ENCODE measurements at places on chromosomes 5 and 9.
A peak's percentile ranks its signal among the peaks of the same experiment; 100 is the strongest.

DNA sequence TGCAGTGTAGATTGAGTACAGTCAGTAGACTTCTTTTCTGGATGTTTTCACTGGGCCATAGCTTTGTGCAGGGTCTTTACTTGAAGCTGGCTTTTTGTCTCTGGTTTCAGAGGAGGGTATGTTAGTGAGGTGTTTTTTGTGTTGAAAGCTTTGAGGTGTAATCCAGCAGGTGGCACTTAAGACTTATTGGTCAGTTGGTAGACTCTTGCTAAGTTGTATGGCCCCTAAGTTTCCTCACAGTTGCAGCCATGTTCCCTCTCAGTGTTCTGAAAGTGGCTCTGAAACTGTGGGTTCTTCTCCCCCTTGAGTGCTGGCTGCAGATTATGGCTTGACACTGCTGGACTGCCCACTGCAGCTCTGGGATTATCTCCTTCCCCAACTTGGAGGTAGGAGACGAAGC lies 55.7 kb upstream of the SLC44A1 start:
- DNase-seq, result peak; percentile 10

DNA sequence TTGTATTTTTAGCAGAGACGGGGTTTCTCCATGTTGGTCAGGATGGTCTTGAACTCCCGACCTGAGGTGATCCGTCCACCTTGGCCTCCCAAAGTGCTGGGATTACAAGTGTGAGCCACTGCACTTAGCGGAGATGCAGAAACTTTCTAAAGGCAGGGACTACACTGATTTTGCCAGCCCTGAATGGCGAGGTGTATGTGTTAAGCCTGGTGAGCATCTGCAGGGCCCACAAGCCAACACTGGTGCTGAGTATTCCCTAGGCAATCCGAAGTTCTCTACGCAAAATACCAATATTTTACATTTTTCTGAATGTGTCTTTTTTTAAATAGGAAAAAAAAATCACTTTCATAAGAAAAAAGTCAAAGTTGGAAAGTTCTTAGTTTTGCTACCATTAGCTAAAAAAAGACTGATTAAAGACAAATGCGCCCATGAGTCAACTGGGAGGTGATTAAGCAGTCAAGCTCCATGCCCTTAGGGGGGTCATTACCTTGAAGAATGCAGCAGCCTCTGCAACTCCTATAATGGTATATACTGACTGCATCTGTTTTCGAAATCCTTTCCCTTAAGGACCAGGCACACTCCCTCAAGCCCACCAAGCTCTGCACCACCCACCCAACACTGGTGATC lies 502.8 kb downstream of the BNC2 start:
- DNase-seq, result peak; percentile 28

DNA sequence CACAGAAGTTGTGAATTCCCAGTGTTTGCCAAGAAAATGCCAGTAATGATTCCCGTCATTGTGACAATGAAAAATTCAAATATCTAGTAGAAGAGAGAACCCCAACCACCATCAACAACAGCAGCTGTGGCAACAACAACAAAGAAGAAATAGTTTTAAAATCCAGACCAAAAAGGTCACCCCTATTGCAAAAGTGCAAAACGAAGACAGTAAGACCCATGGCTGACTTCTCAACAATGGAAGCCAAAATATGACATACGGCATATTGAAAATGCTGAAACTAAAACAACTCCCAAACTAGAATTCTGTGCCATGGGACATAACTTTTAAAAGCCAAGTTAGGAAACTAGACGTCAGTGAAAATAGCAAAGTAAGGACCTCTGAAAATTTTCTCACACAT lies 270.6 kb downstream of the IRX2 start:
- DNase-seq, result no peak

DNA sequence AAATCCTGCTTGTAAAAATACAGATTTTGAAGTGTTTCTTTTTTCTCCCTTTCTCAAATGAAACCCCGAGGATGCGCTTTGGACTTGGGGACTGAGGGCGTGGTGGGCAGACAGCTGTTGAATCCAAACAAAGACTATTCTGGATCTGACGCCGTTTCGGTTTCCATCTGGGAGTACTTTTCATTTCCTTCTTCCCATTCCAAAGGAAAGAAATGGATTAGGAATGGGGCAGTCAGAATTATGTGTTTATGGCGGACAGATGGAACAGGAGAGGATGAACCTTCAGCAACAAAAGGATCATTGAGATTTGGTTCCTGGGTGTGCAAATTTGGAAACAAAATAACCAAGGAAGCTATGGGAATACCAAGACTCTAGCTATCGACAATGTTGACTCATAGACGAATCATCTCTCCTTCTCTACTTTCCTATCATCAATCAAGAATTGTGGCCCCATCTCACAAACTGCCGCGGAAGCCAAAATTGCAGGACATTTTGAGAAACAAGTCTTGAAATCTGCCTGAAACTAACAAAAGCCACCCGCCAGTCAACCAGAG lies 300.6 kb downstream of the PARP8 start:
- no peak for DNase-seq

DNA sequence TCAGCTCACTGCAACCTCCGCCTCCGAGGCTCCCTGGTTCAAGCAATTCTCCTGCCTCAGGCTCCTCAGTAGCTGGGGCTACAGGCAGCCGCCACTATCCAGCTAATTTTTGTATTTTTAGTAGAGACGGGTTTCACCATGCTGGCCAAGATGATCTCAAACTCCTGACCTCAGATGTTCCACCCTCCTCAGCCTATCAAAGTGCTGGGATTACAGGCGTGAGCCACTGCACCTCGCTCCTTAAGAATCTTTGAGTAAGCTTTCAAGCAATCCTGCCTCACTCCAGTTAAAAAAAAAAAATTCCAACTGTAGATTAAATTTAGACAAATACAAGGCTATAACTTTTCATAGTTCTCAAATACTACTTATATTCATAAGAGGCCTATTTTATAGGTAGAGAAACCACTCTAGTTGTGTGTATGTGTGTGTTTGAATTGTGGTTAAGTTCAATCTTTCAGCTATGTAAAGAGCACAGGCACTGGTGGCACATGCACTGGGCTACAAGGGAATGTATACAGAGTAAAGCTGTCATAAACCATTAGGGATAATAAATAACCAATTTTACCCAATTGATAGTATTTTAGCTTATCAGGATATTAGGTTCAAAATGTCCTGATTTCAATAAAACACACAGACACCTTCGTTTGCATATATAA lies 50.6 kb upstream of the RAPGEF6 start:
- DNase-seq, result no peak

DNA sequence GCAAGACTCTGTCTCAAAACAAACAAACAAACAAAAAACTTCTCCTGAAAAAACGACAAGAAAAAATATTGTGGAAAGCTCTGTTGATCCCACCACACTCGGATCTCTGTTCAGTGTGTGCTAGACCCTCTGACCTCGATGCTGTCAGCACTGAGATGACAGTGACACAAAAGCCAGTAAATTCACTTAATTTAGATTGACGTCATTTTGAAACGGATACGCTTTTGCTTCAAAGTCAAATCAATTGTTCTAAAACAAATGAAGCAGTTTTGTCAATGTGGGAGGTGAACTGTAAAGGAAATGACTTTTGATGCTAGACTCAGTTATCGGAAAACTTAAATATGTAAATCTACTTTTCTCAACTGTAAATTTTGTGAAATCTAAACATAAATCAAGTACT lies 26.6 kb downstream of the CCT5 start:
- DNase-seq, result peak; percentile 42

DNA sequence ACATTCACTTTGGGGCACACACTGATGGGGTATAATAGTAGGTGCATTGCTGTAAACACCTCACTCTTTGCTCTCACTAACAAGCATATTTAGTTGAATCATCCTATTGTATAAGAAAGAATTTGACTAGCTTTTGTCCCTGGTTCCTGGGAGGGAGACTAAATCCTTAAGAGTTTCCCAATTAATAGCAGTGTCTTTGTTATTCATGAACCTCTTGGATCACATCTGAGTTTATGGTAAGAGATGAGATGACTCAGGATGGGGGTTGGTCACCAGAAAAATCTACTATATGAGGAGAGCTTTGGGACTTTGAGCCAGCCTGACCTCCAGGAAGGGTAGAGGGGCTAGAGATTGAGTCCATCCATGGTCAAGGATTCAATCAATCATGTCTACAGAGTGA lies 56.8 kb downstream of the PUM3 start:
- no peak for DNase-seq

DNA sequence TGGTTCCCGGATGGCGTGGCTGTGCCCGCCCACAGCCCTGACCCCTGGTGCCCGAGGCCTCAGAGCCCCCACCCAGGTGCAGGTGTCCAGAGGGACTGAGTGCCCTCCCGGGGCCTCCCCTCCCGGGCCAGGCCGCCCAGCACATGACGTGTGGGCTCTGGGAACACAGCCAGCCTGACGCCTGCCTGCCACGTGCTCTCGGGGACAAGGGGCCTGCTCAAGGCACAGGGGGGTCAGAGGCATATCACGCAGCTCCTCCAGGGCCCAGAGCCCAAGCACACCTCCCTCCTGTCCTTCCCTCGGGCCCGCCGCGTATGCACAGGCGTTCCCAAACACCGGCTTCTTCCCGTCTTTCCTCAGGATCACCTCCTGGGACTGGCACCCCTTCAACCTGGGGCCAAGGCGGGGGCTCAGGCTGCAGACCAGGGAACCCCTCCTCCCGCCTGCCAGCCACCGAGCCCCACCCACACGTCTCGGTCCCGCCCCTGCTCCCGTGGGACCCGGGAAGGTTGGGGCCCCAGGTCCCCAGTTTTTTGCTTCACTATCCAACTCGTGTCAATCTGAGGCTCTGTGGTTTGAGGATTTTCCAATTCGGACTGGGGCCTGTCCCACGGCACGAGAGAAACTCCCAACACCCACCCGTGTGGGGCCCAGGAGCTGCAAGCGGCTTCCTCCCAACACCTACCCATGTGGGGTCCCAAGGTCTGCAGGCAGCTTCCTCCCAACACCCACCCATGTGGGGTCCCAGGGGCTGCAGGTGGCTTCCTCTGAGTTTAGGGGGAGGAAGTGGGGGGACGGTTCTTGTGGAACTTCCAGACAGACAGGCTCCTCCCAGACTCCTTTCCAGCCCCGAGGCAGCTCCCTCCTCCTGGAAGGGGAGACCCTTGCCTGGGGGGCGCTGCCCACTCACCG lies 1.5 kb downstream of the LCN10 start:
- DNase-seq, result no peak

DNA sequence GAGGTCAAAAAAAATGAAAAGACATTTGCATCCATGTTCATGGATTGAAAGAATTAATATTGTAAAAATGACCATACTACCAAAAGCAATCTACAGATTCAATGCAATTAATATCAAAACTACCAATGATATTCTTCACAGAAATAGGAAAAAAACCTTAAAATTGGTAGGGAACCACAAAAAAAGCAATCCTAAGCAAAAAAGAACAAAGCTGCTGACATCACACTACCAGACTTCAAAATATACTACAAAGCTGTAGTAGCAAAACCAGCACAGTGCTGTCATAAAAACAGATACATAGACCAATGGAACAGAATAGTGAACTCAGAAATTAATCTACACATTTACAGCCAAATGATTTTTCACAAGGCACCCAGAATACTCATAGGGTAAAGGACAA lies 34.3 kb downstream of the RGMB start:
- no peak for DNase-seq
